Stimulated activated CD8-positive, alpha-beta memory T cell treated with anti-CD3 and anti-CD28 coated beads, Interleukin-7, amount 100 ng/mL, for 24 hours (primary cell): ENCODE measurements at places on chromosomes 12 and 14.

DNA sequence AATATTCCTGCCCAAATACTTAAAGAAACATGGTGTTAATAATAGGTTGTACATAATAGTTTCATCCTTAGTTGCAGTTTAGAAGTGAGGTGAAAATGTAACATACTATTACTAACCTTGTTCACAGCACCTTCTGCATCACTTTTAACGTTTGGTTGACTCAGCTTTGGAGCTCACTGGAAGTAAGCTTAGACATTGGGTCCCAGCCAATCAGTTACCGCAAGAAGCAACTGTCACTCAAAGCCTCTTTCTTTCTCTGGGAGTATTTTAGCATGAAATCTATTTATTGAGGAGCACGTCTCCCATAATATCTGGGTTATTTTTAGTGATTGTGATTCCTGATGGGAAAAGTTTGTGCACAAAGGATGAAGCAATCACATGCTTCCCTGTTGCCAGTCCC, 472.6 kb downstream of the SNAPC1 start:
- DNase-seq, result no peak

DNA sequence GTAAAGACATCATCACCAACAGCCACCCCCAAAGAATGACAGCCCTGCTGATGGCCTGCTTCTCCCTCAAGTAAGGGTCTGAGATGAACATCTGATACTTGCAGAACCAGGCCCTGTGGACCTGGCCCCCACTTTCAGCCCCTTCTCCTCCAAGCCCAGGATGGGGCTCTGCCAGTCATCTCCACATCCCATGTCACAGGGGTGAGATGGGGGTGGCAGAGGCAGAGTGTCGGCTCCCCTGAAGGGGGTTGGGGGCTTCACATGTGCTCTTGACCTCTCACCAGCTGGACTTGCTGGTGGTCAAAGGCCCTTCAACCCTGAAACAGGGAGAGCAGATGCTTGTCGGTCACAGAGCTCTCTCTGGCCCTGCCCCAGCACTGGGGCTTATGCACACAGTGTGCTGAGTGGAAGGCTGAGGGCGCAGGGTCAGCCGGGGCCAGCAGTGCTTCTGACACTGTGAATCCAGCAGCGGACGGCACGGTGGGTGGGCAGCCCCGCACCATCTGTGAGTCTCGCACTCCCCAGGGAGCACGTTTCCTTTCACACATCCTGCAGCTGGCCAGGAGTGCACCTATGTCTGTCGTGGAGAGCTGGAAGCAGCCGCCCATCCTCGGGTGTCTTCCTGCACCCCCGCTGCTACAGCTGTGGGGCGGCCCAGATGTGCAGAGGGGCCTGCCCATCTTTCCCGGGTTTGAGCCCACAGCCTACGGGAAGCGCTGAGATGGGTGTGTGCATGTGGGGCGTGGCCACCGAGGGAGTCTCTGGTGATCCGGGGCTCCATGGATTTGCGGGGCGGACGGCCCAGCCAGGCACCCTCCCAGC, 94.3 kb downstream of the ADGRD1 start:
- no peak for DNase-seq

DNA sequence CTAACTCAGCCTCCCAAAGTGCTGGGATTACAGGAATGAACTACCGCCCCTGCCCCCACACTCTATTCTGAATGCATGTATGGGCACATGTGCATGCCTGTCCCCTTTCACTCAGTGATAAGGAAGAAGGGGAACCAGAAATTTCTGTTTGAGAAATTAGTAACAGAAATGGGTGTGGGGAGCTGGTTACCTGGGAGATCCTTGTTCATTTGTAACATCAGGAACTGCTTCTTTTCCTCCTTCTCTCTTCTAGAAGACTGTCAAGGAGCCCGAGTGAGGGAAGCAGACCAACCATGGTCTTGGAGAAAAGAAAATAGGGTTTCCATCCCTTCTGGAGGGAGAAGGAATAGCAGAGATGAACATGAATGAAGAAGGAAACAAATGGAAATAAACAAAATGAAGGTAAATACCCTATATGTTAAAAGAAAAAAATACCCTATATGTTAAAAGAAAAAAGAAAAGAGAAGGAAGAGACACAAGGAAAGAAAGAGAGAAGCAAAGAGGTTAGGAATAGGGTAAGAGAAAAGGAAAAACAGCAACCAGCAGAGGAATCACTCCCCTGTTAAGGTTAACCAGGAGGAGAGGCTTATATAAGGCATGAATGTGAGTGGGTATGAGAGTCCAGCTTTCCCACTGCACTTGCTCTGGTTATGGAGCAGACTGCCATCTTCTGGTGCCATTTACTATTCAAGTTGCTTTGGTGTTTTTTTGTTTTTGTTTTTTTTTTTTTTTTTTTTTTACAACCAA, 3.3 kb downstream of the PPP1R3E start:
- no peak for DNase-seq

- DNase-seq, result no peak
Measured at GRCh38 chr12:122250047-122250446, 16.2 kb downstream of the VPS33A start.

- no peak for DNase-seq
Measured at GRCh38 chr14:31257244-31257553, 49.6 kb upstream of the HECTD1 start.

GRCh38 chr14:37565550-37565949, 29.5 kb downstream of the FOXA1 start:
- DNase-seq, result no peak

DNA sequence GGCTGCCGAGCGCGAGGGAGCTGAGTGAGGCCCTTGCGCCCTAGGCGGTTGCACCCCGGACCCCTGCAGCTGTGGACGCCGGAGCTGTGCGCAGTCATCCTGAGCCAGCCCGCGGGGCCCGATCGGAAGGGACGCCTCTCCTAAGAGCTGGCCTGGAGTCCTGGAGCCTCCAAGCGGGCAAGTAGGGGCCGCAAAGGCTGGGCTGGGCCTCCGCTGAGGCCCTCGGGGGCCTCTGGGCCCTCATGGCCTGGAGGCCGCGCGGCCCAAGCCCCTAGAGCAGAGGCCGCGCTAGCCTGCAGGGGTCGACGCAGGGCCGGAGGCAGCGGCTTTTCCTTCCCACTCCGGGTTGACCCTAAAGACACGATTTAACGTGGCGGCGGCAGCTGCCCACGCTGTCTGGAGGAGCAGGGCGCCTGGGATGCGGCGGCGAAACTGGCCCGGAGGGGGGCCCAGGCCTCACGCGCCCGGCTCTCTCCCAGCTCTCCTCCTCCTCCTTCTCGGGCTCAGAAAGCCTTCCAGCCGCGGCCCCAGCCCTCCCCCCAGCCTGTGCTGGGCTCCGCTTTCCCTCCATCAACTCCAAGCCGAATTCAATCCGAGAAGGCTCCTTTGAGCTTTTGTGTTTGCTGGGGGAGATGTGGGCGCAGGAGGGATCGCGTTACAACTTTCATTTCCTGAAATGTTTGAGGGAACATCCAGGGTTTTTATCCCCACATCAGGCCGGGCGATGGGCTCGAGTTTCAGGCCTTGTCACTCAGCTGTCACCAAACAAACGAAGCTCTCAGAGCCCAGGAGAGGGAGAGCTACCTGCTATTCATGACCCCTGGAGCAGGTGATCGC, 11.6 kb downstream of the SIX1 start:
- DNase-seq, result no peak

DNA sequence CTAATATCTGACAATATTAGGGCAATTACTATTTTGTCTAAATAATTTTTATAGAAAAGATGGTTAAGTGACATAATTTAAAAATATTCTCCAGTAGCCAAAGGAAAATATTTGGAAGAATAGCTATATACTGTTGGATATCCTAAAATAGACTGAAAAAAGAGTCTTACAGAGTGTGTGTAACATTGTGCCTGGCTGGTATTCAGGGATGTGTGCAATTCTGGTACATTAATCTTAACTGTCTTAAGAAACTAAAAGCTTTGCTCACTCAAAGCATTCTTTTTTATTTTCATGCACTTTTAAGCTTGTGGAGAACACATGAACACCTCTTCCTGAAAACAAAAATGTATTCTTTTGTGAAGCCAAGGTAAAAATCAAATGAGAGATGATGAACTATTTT, 10.1 kb upstream of the NR2C1 start:
- DNase-seq, result no peak

DNA sequence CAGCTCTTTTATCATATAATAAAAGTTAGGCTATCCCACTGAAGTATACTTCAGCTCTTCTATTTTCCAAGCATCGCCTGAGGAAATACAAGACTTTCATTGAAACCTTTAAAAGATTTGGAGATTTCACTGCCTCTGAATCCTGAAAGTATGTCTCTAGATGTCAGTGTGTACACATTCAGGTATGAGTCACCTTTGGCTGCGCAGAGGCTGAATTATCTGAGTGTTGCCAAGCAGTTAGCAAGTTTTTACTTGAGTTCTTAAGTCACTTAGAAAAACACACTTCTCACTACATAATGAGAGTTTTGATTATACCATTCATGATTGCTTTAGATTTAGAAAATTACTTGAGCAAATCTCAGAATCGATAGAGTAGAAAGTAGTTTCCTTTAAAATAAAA, 210.3 kb downstream of the TMTC2 start:
- no peak for DNase-seq

GRCh38 chr14:51512316-51512715, 139.4 kb upstream of the FRMD6 start:
- no peak for DNase-seq

DNA sequence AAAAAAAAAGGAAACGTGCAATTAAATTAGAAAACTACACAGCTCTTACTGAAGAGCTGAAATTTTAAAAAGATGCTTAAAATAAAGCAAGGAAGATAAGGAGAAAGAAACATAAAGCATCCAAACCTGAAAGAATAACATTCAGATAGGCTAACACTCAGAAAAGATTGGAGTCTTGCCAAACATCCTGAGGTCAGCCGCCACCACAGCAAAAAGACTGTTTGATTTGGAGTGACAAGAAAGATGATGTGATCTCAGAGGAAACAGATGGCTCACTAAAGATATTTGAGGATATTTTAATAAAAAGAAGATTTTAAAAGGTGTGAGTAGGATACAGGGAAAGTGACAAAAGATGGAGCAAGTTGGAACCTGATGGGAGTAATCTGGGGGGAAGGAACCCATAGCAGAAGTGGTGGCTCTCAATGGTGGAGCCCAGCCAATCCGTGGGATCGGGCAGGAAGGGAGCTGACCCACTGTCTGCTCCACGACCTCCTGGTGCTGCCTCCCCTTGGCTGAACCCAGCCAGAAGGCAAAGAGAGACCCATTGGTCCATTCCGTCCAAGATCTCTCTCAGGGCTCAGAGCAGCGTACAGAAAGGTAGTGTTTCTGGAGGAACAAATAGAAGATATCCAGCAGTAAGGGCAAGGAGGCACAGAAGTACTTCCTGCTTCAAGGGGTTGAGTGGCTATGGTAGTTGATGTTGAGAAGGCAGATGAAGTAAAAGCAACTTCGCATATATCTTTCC, 469.6 kb downstream of the RGS6 start:
- no peak for DNase-seq

GRCh38 chr12:89247541-89247942, 104.8 kb downstream of the DUSP6 start:
- no peak for DNase-seq

- DNase-seq, result no peak
Measured at GRCh38 chr12:42273706-42274105, 35.7 kb upstream of the YAF2 start.

- DNase-seq, result no peak
Measured at GRCh38 chr12:47272412-47273190, 192.8 kb upstream of the AMIGO2 start.

DNA sequence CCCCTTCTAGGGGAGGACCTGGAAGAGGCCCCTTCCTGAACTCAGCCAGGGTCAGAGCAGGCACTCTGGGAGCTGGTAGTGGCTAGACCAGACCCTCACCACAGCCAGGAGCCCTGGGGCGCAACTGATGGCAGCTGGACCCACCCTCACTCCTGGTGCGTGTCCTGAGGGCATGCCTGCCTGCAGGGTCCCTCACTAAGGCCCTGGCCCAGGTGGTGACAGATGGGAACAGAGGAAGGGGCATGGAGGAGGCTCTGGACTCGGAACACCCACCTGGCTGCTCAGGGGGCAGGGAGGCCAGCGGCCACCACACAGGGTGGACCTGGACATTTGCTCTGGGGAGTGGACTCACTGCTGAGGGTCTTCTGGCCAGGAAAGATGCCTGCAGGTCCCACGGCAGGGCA, 342.2 kb upstream of the SFSWAP start:
- no peak for DNase-seq

GRCh38 chr12:104411826-104412641, 44.7 kb upstream of the CHST11 start:
- no peak for DNase-seq

DNA sequence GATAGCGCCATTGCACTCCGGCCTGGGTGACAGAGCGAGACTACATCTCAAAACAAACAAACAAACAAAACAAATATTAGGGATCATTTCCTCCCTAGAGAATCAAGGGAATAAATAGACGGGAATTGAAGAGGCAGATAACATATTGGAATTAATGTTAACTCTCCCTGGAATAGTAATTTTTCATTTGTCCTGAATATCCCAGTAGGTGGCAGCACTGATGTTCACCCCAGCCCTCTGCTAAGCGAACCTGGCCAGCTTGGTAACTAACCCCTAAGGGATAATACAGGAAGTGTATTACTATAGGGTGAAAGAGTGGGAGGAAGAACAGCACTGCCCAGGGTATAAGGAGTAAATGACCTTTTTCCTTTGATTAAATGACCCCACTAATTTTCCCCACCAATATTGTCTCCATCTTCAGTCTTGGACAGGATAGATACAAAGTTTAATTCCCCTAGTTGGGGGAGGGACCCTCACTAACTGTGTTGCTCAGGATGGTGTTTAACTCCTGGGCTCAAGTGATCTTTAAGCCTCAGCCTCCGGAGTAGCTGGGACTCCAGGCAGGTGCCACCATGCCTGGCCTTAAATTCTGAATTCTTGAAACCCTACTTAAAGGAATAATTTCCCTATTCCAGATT, 40.5 kb downstream of the SLC2A14 start:
- DNase-seq, result no peak

DNA sequence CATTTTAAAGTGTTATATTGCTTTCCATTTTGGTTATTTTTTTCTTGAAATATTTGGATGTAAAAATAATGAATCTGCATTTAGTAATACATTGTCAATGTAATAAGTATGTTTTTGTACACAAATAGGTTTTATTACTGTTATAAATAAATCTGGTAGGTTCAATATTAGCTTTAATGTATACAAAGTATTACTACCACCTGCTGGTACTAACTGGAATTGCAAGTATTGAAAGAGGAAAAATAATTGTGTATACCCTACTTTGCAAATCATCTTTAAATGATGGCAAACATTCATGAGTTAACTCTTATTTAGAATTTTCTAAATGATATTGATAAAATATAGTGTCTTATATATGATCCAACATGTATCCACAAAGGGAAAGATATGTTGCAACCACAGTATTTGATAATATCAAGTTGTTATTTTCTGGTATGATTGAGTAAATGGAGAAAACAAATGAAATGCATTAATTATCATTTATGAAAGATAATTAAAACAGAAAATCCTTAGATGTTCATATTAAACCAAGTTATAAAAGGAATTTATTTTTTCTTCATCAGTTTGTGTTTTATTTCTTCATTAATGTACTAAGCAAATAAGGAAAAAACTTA, 3.2 kb downstream of the OR4K2 start:
- no peak for DNase-seq
